IPS-NIHi11 (cell line): ENCODE measurements at places on chromosomes 2 and 18.

DNA sequence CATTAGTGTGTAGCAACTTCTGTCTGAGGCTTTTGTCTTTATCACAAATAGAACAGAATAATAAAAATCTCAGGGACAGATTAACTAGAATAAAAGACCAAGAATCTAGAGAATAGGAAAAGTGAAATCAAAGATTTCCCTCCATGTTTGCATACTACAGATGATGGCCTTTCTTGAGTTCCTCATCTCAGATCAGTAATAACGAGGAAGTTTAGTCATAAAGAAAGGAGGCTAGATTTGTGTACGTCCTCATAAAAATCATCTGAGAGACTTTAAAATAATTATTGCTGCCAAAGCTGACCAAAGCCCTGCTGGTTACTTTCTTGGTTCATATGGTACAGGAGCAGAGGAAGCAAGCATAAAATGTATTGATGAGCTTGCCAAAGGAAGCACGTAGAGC, 117.3 kb downstream of the MIB1 start:
- no peak for DNase-seq

DNA sequence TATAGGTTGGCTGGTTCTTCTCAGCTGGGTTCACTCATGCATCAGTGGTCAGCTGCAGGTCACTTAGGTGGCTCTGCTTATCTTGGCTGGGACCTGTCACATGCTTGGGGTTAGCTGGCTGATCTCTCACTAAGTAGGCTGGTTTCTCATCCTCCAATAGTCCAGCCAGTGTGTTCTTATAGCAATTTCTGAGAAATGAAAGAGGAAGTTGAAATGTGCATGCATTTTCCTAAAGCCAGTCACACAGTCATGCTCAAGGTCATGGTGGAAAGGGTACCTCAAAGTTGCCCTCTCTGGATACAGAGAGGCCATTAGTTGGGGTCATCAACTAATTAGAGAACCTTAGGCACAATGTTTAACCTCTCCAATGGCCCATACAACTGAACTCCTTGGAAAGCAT, 64.4 kb downstream of the KLHL29 start:
- DNase-seq: no peak

- no peak for DNase-seq
These were observed 1005.4 kb upstream of the DDX18 start for GRCh38 chr2:116809109-116809508.

GRCh38 chr18:67143028-67143427, 373.5 kb downstream of the DSEL start:
- no peak for DNase-seq

- no peak for DNase-seq
These were observed 31.4 kb downstream of the CCDC93 start for GRCh38 chr2:117982376-117983033.

DNA sequence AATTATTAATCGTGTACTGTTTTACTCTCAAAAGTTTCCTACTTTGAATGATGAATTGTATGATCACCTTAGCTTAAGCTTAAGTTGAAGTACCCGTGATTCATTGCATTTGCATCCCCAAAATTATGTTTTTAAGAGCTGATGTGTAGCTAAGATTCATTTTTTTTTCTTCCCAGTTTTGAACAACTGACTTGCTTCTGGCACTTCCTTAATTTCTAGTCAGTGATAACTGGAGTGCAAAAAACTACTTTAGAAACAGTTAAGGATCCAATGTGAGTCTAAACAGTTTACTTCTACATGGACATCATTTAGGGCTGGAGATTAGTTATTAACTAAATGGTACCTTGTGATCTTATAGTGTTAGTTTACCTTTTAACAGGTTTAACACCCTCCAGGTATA, 124.0 kb upstream of the CAVIN2 start:
- no peak for DNase-seq

DNA sequence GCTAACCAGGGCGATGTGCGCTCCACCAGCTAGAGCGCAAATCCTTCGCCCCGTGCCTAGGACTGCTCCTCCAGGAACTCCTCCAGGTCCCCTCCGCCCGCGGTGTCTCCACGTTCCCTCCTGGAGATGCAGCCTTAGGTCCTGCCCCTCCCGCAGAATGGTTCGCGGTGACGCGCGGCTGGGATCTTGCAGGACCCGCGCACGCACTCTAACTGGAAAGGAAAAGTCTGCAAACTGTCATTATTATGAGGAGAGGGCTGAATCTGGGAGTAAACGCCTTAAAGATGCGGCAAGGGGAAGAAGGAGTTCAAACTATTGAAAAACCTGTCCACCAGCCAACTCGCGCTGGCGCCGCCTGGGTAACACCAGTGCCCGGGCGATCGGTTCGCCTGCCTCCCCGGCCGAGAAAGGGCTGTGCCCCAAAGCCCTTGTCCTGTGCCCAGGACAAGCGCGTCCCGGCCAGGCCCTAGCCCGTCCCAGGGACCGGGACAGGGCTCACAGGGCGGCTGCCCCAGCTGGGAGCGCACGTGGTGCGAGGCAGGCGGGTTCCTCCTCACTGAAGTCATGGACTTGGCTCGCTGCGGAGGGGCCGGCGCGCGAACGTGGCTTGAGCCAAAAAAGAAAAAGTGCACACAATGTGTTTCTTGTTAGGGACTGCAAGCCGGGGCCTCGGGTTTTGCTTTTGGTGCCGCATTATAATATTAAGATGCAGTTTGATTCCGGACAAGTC, 5.5 kb upstream of the ID2 start:
- DNase-seq: no peak

DNA sequence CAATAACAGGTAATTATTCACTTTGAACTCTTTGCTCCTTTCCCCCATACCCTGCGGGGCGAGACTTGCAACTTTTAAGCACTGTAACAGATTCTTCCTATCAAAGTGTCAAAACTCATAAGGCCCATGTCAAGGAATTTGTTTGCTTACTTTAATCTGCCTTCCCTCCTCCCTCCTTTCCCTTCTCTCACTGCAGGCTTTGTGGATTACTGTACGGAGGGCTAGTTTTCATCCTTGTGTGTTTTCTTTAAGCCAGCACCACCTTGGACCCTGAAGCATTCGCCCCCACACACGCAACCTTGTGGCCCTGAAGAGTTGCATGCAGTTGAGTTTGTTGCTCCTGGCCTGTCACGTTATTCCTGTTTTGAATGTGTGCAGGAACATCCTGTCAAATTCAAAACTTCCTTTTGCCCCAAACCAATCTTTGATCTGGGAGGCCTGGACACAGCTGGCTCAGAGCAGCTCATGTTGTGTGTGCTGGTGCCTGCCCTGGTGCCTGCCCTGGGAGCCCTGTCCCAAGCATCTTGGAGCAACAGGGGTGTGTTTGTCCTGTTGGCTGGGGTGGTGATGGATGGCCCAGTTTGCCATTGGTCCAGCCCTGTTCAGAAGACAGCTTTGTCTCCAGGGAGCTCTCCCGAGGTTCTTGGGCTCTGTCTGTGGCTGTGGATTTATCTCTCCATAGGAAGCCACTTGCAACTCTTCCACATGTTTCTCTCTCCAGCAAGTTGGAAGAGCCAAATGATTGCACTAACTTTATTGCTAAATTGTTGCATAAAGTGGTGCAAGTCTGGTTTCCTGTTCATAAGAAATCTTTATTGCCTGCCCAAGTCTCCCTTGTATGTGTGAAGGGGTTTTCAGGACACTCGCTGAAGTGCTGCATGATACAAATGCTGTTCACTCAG, 199.6 kb downstream of the VAPA start:
- no peak for DNase-seq

- no peak for DNase-seq
These were observed 323.4 kb upstream of the EPHA4 start for GRCh38 chr2:221895366-221896121.

GRCh38 chr2:61969376-61969775, 63.9 kb downstream of the COMMD1 start:
- no peak for DNase-seq

- no peak for DNase-seq
These were observed 56.7 kb downstream of the GPR39 start for GRCh38 chr2:132473174-132473883.

DNA sequence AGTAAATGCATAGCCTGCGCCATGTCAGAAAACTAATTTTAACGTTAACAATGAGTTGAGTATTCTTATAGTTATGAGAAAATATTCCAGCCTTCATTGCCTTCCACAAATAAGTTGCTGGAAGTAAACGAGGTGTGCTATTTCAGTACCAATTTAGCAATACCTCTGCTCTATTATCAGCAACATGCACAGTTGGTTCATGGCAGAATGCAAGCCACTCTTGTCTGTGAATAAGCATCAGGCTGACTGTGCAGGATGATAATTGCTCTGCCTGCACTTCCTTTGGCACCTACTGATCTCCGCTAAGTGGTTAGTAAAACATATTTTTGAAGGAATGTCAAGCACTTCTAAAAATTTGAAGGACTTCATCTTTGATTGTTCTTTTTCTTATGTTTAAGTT, 261.9 kb upstream of the SIX3 start:
- DNase-seq: no peak

DNA sequence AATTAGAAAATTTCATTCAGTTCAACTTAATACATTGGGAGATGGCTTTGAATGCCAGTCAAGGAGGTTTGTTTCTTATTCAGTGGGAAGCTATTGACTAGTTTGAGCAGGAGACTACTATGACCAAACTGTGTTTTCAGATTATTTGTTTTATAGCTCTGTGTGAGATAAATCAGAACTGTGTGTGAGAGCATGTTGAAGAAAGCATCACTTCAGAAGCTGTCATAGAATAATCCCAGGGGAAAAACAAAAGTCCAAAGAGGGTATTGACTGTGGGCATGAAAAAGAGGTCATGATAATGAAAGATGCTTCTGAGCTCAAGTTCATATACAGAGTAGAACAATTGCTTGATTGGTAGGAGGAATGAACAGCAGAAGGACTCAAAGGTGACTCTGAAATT, 160.6 kb downstream of the MAP2 start:
- DNase-seq: no peak

DNA sequence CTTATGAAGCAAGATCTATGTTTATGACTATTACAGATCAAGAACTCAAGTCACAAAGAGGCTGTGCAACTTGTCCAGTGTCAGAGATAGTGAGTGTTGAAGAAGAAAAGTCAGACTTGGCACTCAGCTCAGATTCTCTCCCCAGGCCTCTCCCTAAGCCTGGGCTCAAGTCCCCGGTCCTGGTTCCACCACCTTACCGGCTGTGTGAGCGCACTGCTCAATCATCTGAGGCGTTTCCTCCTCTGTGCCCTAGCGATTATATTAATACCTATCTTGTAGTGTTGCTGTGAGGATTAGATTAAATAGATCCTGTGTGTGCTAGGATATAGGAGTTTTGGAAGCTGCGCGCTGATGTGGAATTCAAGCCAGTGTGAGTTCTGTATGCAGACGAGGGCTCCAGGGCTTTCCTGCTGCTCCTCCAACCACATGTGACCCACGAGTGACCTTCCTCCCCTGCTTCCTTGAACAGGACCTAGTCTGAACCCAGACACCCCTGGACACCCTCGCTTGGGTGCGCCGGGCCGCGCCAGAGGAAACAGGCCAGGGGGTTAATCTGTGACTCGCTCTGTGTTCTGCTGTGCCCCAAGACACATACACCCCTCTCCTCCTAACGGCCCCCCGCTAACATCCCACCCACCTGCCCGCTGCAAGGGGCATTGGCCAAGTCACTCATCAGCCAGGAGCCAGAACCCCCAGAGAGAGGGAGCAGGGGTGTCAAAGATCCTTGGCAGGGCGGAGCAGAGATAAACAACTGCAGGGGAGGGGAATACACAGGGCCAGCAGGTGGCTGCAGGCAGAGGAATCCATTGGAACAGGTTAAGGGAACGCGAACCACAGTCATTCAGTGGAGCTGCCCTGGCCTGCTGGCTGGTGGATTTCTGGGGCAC, 38.3 kb downstream of the TNS1 start:
- peak; percentile 61 for DNase-seq

GRCh38 chr2:47221946-47222345, 66.8 kb upstream of the STPG4 start:
- DNase-seq: no peak

- DNase-seq: no peak
These were observed 8.2 kb downstream of the SMARCAL1 start for GRCh38 chr2:216420367-216421101.

- DNase-seq: no peak
These were observed 174.7 kb downstream of the RTP5 start for GRCh38 chr2:242044313-242044590.

DNA sequence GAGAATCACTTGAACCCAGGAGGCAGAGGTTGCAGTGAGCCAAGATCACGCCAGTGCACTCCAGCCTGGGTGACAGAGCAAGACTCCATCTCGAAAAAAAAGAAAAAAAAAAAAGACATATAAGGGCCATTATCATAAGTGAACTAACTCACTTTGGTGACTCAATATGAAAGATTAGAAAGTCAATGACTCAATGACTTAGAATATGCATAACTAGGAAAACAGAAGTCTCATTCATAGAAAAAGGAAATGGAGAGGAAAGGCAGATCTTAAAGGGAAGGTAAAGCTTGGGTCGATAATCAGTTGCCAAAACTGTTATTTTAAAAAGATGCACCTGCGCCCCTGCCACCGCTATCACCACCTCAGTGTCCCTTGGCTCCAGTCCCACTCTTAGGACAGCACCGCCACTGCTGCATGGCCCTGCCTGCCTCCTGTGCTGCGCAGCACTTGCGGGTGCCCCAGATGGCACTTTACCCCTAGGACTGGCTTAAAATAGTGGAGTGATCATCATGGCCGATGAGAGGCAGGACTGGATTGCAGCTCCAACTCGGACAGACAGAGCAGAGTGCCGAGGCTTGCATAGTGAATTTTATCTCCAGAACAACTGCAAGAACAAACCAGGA, 54.7 kb downstream of the INO80D start:
- DNase-seq: no peak

DNA sequence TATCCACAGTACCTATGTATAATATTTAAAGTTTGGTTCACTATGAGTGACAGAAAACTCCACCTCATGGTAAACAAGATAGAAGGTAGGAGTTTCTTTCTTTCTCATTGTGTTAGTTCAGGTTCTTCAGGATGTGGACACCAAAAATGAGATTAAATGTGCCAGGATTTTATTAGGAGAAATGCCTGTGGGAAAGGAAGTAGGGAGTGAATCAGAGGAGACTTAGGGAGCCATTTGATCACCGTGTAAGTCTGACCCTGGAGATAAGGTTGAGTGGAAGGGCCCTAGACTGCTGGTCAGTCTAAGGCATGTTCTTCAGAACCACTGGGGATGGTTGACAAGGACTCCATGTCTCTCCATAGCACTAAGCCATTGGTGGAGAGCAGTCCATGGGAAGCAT, 8.1 kb downstream of the AOX1 start:
- no peak for DNase-seq

DNA sequence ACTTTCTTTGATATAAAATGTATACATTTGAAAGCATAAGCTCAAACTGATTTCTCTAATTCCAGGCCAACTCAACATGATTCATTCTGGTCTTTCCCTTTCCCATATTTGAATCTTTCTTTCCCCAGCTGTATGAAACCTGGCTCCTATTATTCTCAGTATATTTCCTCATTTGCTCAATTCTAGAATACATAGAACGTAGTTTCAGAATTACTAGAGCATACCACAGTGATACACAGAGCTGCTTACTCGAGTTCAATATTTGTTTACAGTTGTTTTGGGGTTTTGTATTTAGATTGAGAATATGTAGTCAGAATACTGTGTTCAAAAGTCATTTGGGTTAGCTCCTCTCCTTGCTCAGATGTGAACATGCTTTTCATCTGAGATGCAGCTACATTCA, 43.0 kb downstream of the TNFRSF11A start:
- no peak for DNase-seq

GRCh38 chr2:226037526-226037925, 638.0 kb downstream of the NYAP2 start:
- DNase-seq: no peak
